Skin of body (tissue), 3 donors: ENCODE measurements at places on chromosomes 2 and 18. TPM values are rescaled to one million over a fixed set of nuclear protein-coding genes. Genes with fewer than 3 reads are reported as not detected.

GRCh38 chr18:74662622-74663021, 65.0 kb downstream of the ZNF407 start:
- DNase-seq: no peak

- DNase-seq: no peak
Observed at GRCh38 chr2:224984637-224985036, 57.6 kb downstream of the DOCK10 start.

DNA sequence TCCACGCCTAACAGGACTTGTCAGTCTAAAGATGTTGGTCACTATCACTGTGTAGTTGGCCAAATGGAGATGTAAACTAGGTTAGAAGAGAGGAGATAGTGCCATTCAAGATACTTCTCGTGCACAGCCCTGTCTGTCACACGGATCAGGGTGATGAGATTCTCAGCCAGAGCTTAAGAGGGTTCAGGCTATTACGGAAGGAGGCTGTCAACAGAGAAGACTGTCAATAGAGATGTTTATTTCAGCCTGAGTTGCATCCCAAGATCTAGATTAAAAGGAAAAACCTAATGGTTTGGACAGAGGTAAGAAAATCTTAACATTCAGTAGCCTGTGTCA, 83.4 kb downstream of the AAK1 start:
- DNase-seq: no peak

Gene SIX2
- total RNA-seq: 0.39 TPM

Gene COL5A2
- 620 TPM for total RNA-seq

Gene TRIM54
- total RNA-seq: 6.0 TPM

GRCh38 chr18:56319953-56320352, 318.4 kb downstream of the TXNL1 start:
- DNase-seq: no peak

DNA sequence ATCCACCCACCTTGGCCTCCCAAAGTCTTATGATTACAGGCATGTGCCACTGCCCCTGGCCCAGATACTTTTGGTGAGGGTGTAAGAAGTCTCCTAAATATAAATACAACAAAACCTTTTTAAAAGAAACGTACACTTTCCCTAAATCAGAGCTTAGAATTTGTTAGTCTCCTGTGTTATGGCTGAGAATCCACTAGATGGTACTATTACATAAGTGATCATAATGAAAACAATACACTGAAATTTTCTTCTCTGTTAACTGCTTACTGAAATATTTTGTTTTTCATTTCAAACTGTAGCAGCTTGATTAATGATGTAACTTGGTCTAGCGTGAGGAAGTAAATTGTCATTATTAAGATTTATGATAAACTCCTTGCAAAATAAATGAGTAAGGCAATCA, 74.8 kb upstream of the FAM98A start:
- peak; percentile 37 for DNase-seq

GRCh38 chr2:85564144-85564563, 2.9 kb upstream of the GGCX start:
- DNase-seq: no peak

GRCh38 chr2:199713746-199714145, 137.2 kb downstream of the FTCDNL1 start:
- no peak for DNase-seq

Gene DQX1
- total RNA-seq: 0.59 TPM

- no peak for DNase-seq
Observed at GRCh38 chr18:58714259-58714658, 43.0 kb downstream of the MALT1 start.

- no peak for DNase-seq
Observed at GRCh38 chr2:73982140-73982617, 2.5 kb upstream of the TET3 start.

- DNase-seq: no peak
Observed at GRCh38 chr2:19818543-19818942, 83.2 kb downstream of the TTC32 start.

DNA sequence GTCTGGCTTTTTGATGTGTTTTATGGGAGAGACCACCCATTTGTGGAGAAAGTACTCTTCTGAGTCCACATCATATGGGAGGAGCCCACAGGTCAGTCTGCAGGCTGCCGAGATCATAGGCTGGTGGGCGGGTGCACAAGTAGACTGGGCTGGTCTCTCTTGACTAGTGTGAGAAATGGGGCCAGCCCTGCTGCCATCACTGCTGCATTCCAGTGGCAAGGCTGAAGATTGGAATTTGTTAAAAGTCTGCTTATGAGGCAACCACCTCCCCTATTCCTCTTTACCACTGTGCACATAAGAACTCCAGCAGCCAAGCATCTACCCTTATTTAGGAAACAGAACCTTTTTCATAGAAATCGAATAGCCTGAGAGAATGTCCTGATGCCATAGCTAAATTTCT, 200.7 kb downstream of the DIS3L2 start:
- DNase-seq: no peak

Gene UGT1A8
- total RNA-seq: not detected

- DNase-seq: no peak
Observed at GRCh38 chr2:30653847-30654246, 153.4 kb downstream of the CAPN13 start.

Gene VIL1
- 0.10 TPM for total RNA-seq

DNA sequence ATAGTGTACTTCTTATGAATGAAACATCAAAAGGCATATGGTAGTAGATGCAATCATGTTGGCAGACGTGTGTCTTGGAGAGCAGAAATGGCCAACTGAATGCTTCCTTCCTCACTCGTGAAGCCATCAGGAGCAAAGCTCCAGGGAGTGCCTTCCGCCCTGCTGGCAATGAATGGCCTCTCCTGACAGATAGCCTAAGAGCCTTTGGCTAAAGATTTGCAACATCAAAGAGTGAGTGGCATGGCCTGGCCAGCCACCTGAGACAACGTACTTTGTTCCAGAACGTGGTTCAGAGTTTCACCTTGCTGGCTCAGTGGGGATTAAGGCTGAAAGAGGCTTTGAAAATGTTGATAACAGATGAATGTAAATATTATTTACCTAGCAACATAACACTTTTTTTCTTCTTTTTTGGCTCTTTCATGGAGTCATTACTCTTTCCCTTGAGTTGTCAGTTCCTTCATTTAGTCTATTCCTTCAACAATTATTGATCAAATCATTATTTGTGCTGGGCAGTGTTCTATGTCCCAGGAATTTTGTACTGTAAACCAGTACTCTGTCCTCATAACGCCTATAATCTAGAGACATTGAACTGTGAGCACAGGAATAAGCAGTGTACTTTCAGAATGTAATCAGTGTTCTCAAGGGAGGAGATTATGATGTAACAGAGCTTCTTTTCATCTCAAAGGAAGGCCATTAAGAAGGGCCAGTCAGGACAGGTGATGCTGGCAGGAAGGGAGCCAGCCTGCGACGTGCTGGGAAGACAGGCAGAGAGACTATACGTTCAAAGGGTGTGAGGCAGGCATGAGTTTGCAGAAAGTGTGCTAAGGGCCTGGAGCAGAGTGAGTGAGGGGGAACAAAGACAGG, 59.4 kb upstream of the SH3RF3 start:
- no peak for DNase-seq

Gene DNAJC10
- total RNA-seq: 55.6 TPM

DNA sequence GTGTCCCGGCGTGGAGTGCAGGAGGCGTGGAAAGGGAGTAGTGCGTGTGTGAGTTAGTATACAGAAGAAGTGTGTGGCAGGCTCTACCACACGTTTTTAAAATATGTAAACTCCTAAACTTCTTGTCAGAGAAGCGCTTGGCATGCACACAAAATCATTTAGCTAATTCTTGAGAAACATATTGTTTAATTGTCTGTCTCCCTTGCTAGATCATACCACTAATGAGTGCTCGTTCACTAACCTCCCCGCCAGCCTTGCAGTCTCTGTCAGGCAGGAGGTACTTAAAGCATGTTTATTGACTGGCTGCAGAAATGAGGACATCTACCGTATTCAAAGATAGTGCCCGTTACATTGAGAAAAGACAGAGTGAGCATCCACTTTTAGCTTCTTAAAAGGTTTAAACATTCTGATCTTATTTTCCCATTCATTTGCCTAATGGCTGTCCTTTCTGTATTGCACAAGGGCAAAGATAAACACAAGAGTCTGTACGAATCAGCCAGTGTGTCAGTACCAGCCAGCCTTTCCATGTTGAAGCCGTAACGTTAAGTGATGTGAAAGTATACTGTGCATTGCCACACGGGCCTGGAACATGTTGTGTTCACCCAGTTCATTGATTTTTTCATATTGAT, 41.4 kb downstream of the TRAPPC12 start:
- DNase-seq: no peak

GRCh38 chr2:236981701-236982485, 103.8 kb upstream of the COPS8 start:
- no peak for DNase-seq

Gene FEZ2
- 48.5 TPM for total RNA-seq

- DNase-seq: no peak
Observed at GRCh38 chr18:42245137-42245536, 290.1 kb downstream of the PIK3C3 start.

DNA sequence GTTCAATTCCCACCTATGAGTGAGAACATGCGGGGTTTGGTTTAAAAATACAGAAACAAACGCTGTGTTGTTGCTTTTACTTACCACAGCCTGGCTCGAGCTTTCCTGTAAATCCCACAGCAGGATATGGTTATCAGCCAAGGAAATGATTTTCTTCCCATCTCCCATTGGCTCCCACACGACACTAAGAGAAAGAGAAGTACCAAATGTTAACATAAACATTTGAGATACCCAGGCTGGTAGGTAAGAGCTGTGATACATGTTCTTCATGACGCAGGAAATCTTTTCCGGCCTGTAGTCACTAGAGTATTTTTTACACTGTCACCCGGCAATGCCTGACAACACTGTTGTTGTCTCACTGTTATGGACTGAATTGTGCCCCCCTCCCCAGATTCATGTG, 163.6 kb downstream of the EIPR1 start:
- no peak for DNase-seq

Gene REG3A
- not detected for total RNA-seq

GRCh38 chr2:199042660-199043379, 414.9 kb downstream of the SATB2 start:
- DNase-seq: no peak

DNA sequence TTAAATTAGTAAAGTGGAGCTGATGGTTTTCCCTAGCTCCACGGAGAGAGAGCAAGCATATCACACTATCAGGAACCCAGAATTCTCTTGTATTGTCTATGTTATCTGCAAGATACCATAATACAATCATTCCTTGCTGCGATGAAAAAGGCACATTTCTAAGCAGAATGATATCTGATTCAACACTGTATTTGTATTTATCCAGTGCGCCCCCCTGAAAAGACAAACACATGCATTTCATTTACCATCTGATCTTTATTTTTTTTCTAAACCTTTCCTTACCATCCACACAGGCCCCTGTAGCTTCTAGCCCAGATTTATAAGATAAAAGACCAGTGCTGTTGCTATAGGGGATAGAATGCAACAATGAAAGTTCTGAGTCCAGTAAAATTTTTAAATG, 420.6 kb downstream of the TDRD15 start:
- DNase-seq: no peak

Gene HOXD10
- total RNA-seq: 1.8 TPM

GRCh38 chr2:7672685-7673071, 755.5 kb downstream of the RNF144A start:
- no peak for DNase-seq

DNA sequence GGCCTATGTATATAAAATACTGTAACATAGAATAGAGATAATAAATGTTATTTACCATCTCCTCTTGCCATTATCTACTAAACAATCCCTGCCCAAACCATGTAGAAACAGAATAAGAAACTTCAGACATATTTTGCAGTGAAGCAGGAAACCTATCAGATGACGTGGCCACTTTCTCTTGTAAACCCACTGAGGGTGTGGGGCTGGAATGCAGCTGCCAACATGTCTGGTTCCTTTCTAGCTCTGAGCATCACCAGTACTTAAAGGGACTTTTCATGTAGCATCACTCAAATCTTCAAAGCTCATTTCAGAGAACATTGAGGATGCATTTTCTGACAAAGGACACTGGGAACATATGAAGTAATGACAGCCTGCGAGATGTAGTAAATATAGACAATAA, 251.8 kb downstream of the LPIN1 start:
- peak; percentile 24 for DNase-seq

GRCh38 chr2:32951672-32952071, 4.9 kb downstream of the LTBP1 start:
- no peak for DNase-seq

GRCh38 chr2:55837073-55837472, 86.5 kb downstream of the EFEMP1 start:
- no peak for DNase-seq

Gene HJURP
- total RNA-seq: 6.6 TPM

Gene SLC4A5
- 2.1 TPM for total RNA-seq

GRCh38 chr2:88942798-88943197, 251.3 kb downstream of the RPIA start:
- DNase-seq: no peak

DNA sequence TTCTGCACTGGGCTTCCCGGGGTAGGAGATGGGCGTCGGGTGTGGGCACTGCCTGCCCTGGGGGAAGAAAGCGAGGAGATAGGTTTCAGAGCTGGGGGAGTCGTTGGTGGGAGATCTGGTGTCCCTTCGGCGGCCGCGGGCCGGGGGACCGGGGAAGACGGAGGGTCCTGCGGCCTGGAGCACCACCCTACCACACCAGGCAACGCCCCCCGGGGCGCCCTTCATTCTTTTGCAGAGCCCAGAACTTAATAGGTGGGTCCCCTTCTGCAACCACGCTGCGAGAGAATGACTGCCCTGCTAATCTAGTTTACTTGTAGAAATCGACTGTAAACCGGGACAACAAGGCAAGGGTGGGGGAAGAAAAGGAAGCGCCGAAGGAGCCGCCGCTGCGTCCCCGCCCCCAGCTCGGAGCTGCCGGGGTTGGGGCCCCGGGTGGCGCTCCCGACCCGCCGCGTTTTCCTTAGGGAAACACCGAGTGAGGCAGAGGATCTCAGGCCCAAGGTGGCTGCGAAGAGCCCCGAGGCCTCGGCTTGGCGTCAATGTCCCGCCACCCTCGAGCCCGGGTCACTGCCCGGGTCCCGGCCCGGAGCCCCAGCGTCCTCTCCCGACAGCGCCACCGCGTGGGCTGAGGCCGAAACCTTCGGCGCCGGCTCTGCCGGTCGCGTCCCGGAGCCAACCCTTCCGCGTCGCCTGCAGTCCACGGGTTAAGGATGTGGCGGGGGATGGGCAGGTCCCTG, 5.4 kb upstream of the SATB2 start:
- no peak for DNase-seq

- no peak for DNase-seq
Observed at GRCh38 chr2:181241797-181242196, 215.4 kb upstream of the ITGA4 start.

- no peak for DNase-seq
Observed at GRCh38 chr2:187838690-187839089, 284.5 kb upstream of the TFPI start.

- DNase-seq: no peak
Observed at GRCh38 chr2:199307461-199307860, 150.3 kb downstream of the SATB2 start.

DNA sequence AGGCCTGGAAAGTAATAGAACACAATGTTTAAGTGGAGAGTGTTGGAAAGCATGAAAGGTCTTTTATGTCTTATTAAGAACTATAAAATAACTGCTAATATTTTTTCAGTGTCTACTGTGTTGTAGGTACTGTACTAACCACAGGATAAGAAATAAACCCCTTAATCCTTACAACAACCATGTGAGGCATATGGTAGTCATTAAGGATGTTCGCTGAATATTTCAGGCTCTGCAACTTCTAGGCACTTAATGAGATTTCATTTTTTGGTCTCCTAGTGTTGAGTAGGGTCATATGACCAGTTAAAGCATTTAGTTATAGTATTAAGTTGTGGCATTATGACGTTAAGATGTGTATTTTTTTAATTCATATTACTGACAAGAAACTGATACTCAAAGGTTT, 346.6 kb upstream of the KCNH7 start:
- no peak for DNase-seq

GRCh38 chr2:86174445-86174844, 20.8 kb downstream of the IMMT start:
- no peak for DNase-seq

- no peak for DNase-seq
Observed at GRCh38 chr2:11517906-11518305, 15.9 kb upstream of the GREB1 start.
